ENCODE measurements at places on chromosomes 3 and 15.
A peak's percentile ranks its signal among the peaks of the same experiment; 100 is the strongest.

DNA sequence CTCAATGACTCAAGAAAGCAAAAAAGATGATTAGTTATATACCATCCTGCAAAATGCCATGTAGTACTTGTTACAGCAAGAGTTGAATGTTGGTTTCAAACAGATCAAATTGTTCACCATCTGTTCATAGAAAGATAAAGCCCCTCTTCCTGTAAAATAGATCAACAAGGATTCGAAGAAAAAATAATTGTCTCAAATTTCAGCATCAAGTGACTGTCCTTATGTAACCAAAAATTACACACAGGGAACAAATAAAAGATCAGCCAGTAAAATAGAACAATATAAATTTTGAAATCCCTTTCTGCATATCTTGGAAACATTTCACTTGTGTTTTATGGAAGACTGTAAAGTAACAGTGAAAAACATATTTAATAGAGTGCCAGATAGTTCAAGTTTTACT lies 165.1 kb upstream of the STAC start:
- no peak for DNase-seq

- no peak for DNase-seq
These were observed 921 bp downstream of the MGLL start for GRCh38 chr3:127821394-127821793.

DNA sequence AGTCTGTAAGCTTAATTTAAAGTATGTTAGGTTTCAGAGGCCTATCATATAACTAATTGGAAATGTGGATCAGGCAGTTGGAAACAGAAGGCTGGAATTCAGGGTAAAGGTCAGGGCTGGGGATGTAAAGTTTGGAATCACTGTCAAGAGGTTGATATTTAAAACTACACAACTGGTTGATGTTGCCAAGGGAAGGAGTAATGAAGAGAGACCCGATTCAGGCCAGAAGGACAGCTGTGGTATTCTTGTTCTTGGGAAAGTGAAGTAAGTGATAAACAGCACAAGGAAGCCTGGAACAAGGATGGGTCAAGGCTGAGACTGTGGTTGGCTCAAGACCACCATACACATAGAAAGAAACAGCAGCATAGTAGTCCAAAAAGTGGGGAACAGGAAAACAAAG lies 654.2 kb downstream of the NTRK3 start:
- DNase-seq = no peak

DNA sequence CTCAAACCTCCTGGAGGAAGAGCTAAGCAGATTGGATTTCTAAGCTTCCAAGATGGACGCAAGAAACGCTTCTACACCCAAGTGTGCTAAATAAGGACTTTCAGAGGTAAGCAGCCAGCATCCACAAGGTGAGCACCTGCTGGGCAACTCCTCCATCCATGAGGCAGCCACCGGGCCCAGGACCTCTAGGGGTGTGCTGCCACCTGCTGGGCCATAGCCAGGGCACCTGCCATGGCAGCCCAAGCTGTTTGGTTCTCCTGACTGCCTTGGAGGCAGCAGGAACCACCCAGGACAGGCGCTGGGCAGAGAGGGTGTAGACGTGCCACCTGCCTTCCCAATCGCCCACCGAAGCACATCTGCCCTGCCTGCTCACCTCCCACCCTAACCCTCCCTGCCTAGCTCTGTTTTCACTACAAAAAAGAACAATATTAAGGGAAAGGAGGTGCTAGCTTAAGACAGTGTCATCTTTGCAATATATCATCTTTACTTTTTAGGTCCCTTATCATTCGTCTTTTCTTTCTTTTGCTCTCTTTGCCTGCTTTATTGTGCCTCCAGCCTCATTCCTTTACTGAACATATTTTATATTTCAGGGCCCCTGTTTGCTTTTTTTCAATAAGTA lies 12.9 kb downstream of the C15orf62 start:
- peak; percentile 52 for DNase-seq

GRCh38 chr3:56076746-56077145 lies 391.5 kb downstream of the ERC2 start:
- DNase-seq = no peak

GRCh38 chr3:17986348-17986816 lies 244.0 kb upstream of the TBC1D5 start:
- DNase-seq = no peak

DNA sequence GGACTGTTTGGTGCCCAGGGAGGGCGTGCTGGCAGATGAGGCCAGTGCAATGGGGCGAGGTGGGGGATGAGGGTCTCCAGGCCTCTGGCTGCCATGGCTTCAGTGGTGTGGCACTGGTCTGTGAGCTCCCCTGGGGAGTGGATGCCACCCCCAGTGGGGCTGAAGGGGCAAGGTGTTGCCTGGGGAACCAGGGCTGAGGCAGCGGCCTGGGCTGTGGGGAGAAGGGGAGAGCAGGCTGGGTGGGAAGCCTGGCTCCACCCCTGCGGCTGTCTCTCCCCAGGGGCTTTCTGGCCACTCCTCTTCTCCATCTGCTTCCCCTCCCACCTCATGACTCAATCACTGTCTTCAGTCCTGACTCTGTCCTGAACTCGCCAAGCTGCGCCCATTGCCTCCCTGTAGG lies 88.4 kb upstream of the TLE3 start:
- no peak for DNase-seq

DNA sequence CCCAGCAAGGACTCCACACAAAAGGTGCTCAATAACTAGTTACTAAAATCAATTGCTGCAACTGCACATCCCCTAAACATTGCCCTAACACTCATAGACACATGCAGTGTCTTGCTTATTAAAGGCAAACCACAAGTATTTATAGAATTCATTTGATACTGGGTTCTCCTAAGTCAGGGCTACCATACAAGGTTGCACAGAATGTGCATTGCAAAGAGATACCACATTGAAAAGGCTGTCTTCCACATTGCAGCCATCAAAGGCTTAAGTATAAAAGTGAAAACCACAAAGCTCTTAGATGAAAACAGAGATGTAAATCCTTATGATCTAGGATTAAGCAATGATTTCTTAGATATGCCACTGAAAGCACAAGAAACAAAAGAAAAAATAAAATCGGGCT lies 33.6 kb upstream of the TOPAZ1 start:
- no peak for DNase-seq

DNA sequence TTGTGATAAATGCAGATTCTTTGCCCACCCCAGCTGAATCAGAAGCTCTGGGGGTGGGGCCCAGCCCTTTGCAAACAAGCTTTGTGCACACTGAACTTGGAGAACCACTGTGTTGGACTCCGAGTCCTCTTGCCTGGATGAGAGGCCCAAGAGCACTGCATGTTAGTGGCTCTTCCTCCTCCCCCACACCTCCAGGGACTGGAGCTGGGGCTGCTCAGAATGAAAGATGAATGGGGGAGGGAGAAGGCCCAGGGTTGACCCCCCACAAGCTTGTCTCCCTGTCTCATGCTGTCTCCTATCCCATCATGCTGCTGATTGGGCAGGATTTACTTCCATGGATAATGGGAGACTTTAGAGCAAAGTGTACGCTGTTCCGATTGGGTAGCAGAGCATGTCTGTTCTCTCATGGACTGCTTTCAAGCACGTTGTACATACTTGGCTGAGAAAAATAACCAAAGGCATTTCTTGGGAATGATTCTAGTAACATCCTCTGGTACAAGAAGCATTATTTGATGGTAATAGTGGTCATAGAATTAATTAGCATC lies 99.6 kb downstream of the PGPEP1L start:
- no peak for DNase-seq

- no peak for DNase-seq
These were observed 14.2 kb downstream of the DZIP3 start for GRCh38 chr3:108603691-108604090.

GRCh38 chr15:42011074-42011473 lies 9.8 kb downstream of the PLA2G4E start:
- no peak for DNase-seq

GRCh38 chr3:56862352-56863062 lies 60.8 kb upstream of the ARHGEF3 start:
- no peak for DNase-seq

DNA sequence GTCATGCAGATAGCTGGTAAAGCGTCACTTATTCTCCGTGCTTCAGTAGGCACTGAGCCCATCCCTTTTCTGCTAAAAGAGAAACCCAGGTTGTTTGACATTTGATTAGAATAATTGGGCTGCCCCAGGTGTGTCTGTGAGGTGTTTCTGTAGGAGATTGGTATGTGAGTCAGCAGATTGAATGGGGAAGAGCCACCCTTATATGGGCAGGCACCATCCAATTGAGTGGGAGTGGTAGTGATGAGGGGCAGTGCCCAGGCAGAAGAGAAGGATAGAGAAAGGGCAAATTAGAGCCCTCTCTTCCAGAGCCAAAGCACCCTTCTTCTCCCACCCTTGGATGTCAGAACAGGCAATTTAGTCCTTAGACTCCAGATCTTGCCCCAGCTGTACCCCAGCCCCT lies 384.3 kb upstream of the GBE1 start:
- DNase-seq = no peak
